SJSA1 (cell line): ENCODE measurements at places on chromosomes 12 and 14. TPM values are rescaled to one million over a fixed set of nuclear protein-coding genes. Genes with fewer than 3 reads are reported as not detected.

DNA sequence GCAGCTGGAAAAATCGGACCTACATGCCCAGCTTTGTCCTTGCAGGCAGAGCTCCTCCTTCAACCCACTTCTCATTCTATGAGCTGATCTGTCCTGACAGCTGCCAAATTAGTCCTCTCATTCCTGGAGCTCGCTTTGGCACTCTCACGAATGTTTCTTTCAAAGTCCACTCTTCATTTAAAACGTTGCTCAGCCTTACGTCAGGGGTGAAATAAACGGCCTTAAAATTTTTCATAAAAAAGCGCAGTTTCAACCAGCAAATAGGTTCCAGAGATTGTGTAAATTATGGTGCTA lies 120.9 kb upstream of the HIF1A start:
- DNase-seq: no peak

DNA sequence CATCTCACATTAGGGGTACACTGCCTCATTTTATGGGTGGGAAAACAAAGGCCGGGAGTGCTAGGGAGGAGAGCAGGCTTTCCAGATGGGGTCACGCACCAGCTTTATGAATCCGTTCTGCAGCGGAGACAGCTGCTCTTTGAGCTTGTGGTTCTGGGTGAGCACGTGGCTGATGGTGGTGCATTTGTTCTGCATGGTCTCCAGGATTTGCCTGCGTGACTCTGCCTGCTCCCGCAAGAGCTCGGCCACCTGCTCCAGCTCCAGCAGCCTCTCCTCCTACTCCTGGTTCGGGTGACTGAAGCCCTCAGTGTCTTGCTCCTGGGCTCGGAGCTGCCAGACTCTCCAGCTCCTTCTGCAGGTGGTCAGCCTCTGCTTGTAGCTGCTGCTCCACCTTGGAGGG lies 23.6 kb upstream of the BLTP3B start:
- DNase-seq: no peak

DNA sequence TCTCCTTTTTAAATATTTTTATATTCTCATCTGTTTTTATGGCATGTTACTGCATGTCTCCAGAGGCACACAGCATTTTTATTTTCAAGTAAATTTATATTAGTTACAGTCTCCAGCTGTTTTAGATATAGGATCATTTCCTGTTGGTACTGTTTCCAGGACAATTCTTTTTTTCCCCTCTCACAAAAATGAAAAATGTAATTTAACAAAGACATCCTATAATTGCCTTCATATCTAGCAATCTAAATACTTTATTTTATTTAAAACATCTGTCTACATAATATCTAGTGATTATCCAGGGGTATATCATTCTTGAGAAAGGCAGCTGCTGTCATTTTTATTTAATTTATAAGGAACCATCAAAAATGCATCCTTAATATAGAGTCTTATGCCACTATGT lies 272.4 kb upstream of the NPAS3 start:
- no peak for DNase-seq

CD163L1 gene
- 0.56 and 2.9 TPM in 2 replicates for total RNA-seq

DNA sequence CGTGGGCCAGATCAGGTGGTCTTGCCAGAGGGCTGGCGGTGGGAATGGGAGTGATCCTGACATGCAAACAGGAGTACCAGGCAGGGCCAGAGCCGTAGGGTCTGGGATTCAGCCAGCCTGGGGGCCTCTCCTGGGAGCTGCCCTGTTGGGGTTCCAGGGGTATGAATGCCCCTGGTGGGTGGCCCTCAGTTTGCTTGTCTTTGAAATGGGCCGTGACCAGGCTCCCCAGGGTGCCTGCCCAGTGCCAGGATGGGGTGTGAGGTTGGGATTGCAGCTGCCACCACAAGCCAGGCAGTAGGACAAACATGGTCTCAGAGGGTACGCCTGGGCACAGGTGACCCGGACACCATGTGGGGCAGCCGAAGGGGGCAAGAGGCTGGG lies 168.8 kb downstream of the KIF26A start:
- DNase-seq: no peak

GRCh38 chr14:67857778-67858350 lies 38.3 kb downstream of the RAD51B start:
- no peak for DNase-seq

GRCh38 chr14:55805250-55805649 lies 225.2 kb downstream of the KTN1 start:
- no peak for DNase-seq
